Activated naive CD8-positive, alpha-beta T cell treated with anti-CD3 and anti-CD28 coated beads for 36 hours (primary cell): ENCODE measurements at places on chromosomes 1 and 21. TPM values are rescaled to one million over a fixed set of nuclear protein-coding genes. Genes with fewer than 3 reads are reported as not detected.

CD5L gene
- not detected for total RNA-seq

DNA sequence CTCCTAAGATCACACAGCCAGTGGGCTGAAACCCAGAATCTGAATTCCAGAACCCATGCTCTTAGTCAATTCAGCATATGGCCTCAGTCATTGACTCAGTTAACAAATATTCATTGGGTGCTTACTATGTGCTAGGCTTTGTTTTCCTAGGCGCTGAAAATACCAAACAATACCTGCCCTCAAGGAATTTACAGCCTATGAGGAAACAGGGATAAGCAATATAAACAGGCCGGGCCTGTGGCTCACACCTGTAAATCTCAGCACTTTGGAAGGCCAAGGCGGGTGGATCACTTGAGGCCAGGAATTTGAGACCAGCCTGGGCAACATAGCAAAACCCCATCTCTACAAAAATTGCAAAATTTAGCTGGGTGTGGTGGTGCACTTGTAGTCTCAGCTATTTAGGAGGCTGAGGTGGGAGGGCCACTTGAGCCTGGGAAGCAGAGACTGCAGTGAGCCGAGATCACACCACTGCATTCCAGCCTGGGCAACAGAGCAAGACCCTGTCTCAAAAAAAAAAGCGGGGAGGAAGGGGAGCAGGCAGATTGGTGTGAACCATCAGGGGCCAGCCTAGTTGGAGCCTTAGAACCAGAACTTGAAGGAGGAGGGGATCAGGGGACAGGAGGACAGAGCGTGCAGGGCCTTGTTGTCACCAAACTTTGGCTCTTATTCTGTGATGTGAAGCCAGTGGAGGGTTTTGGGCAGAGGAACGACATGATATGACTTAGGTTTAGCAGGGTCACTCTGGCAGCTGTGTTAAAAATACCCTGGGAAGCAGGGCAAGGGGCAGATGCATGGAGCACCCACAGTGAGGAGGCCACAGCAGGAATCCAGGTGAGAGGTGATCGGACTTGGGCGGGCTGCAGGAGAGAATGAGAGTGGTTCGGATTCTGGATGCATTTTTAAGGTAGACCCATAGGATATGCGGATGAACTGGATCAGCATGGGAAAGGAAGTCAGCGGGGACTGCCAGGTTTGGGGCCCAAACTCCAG is 5.8 kb downstream of the TINAGL1 start:
- no peak for DNase-seq

KRTAP19-3 gene
- not detected for total RNA-seq

GRCh38 chr1:197541411-197541810 is 233.9 kb downstream of the DENND1B start:
- no peak for DNase-seq

HSD3B1 gene
- not detected for total RNA-seq

FCRL2 gene
- total RNA-seq = 0.12 TPM

DNA sequence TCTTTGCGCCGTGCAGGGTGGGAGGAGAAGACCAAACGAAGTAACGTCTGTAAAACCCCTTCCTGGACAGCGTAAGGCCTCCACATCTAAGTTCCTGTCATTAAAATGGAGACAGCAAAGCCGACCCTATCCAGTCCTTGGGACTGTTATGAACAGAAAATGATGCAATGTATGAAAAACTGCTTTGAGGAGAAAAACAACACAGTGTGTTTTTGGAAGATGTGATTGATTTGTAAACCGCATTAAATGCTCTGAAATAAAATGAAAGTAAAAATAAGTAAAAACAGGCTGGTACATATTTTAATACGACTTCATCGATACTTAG is 827 bp upstream of the URB1 start:
- no peak for DNase-seq

FAM76A gene
- total RNA-seq = 8.4 TPM

- DNase-seq = no peak
These were observed 6.0 kb upstream of the H6PD start for GRCh38 chr1:9228609-9229008.

GRCh38 chr1:74357150-74357549 is 122.0 kb downstream of the TNNI3K start:
- no peak for DNase-seq

- DNase-seq = no peak
These were observed 32.0 kb upstream of the IGSF5 start for GRCh38 chr21:39712976-39713375.

GRCh38 chr21:40658311-40658710 is 188.6 kb downstream of the DSCAM start:
- DNase-seq = no peak

GRCh38 chr1:180150982-180151381 is 3.7 kb upstream of the QSOX1 start:
- no peak for DNase-seq

GRCh38 chr1:183289051-183289496 is 103.0 kb downstream of the LAMC2 start:
- DNase-seq = no peak

- no peak for DNase-seq
These were observed 66.2 kb downstream of the COQ8A start for GRCh38 chr1:227006226-227006796.

TMPRSS15 gene
- total RNA-seq = not detected

SFN gene
- total RNA-seq = 0.43 TPM
